Stimulated activated effector memory CD8-positive, alpha-beta T cell treated with anti-CD3 and anti-CD28 coated beads, Interleukin-12 subunit alpha, Interleukin-12 subunit beta, amount 100 ng/mL, for 72 hours (primary cell): ENCODE measurements at places on chromosomes 5 and 9.

GRCh38 chr9:120715389-120715924 is 1.2 kb upstream of the MEGF9 start:
- DNase-seq = no peak

- no peak for DNase-seq
Measured at GRCh38 chr5:150339165-150339564, 18.3 kb upstream of the TCOF1 start.

GRCh38 chr9:91835632-91836031 is 114.4 kb downstream of the ROR2 start:
- no peak for DNase-seq

- no peak for DNase-seq
Measured at GRCh38 chr5:89729623-89730301, 679.8 kb downstream of the CETN3 start.

DNA sequence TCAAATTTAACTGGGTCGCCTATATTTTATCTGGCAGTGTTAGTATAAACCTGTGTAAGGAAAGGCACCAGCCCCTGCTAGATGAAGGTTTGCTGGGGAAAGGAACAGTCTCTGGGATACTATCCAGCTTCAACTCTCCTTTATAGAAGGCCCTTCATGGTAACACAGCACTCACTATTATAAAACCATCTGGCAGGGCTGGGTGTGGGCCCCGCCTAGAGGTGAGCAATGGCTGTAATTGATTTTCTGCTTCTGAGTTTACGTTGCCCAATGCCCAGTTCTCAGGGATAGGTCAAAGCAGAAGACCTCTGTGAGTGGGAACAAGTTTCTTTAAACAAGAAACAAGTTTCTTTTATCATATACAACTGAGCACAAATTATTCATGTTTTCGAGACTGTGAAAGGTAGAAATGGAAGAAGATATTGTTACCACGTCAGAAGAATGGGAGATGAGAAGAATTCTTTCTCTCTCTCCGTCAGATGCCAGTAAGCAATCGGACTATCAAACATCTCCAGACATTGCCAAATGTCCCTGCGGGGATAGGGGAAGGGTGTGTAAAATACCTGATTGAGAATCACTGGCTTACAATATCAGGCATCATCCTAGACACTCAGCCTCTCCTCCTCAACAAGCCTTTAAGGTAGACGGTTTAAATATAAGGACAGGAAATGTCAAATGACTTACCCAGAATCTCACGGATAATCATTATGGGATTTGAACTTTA is 205.9 kb downstream of the PDZD2 start:
- DNase-seq = no peak
